ENCODE measurements at places on chromosomes 5 and 9.

DNA sequence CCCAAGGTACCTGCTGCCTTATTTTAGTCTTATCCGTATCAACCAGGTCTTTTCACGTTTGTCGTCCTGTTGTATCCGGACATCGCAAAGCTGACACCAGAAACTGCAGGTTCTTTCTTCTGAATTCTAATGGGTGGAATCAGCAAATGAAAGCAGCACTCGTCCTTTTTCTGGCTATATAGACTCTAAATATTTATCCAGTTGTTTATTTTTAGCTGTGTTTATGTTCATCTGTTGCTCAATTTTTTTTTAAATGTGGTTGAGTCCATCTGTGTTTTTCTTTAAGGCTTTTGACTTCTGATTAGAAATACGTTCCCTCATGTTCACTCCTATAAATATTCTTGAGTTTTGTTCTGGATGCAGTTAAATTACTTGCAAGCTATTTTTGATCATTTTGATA is 831.7 kb downstream of the MTRR start:
- DNase-seq, result no peak

DNA sequence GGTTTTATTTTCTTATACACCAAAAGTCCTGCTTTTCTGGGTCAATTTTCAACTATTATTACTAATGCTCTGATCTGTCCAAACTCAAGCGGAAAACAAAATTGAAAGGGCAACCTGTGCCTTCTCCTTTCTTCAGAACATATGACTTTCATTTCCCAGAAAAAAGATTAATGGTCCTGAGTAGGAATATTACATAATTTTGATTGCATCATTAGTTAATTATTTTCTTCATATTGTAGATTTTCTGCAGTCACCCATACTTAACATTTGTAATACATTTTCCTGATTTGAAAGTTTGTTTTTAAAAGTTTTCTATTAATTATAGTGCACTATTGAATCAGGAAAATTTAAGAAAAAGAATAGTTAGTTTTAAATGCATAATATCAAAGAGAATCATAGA is 1.7 kb upstream of the PCDHB8 start:
- no peak for DNase-seq

GRCh38 chr9:135284386-135285134 is 195.0 kb upstream of the PPP1R26 start:
- DNase-seq, result no peak

DNA sequence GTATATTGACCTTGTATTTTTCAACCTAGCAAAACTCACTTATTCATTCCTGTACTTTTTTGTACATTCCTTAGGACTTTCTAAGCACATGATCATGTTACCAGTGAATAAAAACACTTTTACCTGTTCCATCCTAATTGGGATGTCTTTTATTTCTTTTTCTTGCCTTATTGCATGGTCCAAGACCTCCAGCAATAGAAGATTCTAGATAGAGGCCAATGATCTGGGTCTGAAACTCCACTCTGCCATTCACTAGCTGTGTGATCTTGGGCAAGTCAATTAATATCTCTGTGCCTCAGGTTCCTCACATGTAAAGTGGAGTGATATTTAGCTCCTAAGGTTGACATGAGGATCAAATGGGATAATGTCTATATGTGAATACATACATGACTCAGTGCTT is 8.5 kb upstream of the EXOSC2 start:
- DNase-seq, result no peak

- DNase-seq, result no peak
Observed at GRCh38 chr5:61617995-61618525, 286.0 kb downstream of the ZSWIM6 start.

- peak; percentile 5 for DNase-seq
Observed at GRCh38 chr5:128965638-128966302, 482 bp downstream of the SLC27A6 start.

GRCh38 chr5:35067985-35068384 is 20.2 kb upstream of the AGXT2 start:
- no peak for DNase-seq

GRCh38 chr5:169001394-169001793 is 299.5 kb downstream of the SLIT3 start:
- no peak for DNase-seq

- DNase-seq, result no peak
Observed at GRCh38 chr9:84754461-84754860, 84.9 kb downstream of the NTRK2 start.

GRCh38 chr5:122187426-122187825 is 58.1 kb downstream of the ZNF474 start:
- no peak for DNase-seq

DNA sequence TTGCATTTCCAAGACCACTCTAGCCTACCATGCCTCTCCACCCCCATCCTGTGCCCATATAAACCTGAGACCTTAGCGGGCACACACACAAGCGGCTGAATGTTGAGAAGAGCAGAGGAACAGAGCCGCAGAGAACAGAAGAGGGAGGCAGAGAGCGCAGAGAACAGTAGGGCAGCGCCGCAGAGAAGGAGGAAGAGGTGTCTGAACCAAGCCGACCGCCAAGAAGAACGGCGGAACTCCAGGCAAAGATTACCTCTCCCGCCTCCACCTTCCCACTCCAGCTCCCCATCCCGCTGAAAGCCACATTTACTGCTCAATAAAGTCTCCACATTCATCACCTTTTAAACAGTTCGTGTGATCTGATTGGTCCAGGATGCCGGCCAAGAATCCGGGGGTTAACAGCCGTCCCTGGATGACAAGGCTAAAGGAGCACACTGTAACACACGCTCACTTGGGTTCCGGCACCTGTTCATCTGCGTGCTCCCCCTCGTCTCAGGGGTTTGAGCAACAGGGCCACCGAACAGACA is 33.2 kb downstream of the GRIN3A start:
- peak; percentile 43 for DNase-seq

GRCh38 chr5:171023508-171023907 is 161.7 kb downstream of the RANBP17 start:
- no peak for DNase-seq

GRCh38 chr9:100086097-100086635 is 12.6 kb downstream of the ERP44 start:
- DNase-seq, result no peak

- DNase-seq, result no peak
Observed at GRCh38 chr5:40270274-40270845, 409.4 kb upstream of the PTGER4 start.

- DNase-seq, result no peak
Observed at GRCh38 chr5:10138395-10139057, 111.2 kb downstream of the ATPSCKMT start.

DNA sequence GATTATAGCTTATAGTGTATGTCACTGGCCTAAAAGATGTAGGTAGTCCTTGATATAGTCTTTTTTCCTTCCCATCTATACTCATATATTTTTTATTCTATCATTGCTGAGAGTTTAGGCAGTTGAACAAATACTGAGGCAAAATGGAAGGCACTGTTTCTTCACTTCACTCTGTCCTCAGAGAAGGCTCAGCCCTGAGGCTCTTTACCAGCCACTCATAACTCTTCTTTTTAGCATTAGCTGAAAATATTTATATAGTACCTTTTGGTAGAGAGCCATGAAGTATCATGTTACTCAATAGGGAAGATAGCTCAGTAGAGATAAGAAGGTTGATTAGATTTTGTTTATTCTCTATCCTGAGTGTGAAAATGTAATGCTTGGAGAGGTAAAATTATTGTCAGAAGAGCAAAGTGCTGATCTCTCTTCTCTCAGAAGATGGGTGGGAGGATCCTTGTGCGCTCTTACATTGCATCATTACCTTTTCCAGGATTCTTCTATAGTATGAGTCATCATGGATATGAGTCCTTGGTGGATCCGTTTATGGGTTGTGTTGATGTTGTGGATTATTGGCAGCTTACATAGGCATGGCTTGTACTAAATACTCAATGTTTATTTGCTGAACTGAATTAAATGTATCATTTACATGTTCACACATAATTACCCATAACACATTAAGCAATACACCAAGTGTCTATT is 88.1 kb downstream of the ANXA1 start:
- DNase-seq, result no peak

GRCh38 chr5:18238321-18238720 is 604.1 kb downstream of the TAF11L14 start:
- DNase-seq, result no peak

- DNase-seq, result peak; percentile 84
Observed at GRCh38 chr9:114653556-114654159, 3.9 kb downstream of the TEX53 start.

Measured in endothelial cell (in vitro differentiated cells).